ENCODE measurements at places on chromosomes 3 and 15.

DNA sequence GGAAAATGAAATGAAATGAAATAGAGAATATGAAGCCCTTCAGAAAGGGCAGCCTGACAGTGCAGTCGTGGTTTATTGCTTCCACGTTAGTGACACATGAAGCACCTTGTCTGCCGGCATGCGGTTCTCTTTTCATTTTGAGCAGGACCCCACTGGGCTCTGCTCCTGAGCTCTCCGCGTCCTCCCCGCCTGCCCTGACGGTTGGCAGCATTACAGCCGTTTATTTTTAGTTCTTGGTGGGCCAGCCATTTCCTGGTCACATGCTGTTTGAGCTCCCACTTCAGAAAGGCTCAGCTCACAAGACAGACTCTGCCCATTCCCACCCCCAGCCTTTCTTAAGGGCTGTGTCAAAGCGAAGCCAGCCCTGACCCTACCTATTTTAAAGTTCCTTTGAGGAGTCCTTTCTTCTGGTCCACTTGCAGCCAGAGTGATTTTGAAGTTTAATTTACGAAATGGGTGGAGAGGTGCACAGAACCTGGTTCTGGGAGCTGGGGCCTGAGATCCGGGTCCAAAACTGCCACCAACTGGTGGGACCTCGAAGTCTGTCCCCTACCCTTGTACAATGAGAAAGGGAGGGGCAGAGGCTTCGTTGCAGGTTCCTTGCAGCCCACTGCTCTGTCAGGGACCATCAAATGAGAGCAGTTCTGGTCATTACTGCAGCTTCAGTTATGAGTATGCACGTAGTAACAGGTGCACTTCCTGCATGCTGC is 60.1 kb downstream of the MGLL start:
- H3K36me3 ChIP-seq: peaks cover 15% of the 10 kb centered on the region
- no peak overlapping the region for H3K4me3 ChIP-seq
- H3K27me3 ChIP-seq: no peaks in the 10 kb centered on the region
- H3K27ac ChIP-seq: no peak overlapping the region
- no peak for DNase-seq

- H3K27ac ChIP-seq: no peak overlapping the region
- DNase-seq: no peak
- H3K36me3 ChIP-seq: peaks cover 31% of the 10 kb centered on the region
- H3K4me1 ChIP-seq: no peaks in the 10 kb centered on the region
- H3K4me3 ChIP-seq: no peak overlapping the region
Measured at GRCh38 chr3:124978627-124979026, 44.1 kb upstream of the MUC13 start.

- no peaks in the 10 kb centered on the region for H3K36me3 ChIP-seq
- DNase-seq: no peak
- no peaks in the 10 kb centered on the region for H3K27me3 ChIP-seq
Measured at GRCh38 chr3:117886147-117886546, 1148.5 kb downstream of the IGSF11 start.

- H3K36me3 ChIP-seq: no peaks in the 10 kb centered on the region
- no peaks in the 10 kb centered on the region for H3K4me1 ChIP-seq
- DNase-seq: no peak
- no peak overlapping the region for H3K4me3 ChIP-seq
- no peak overlapping the region for H3K27ac ChIP-seq
Measured at GRCh38 chr3:46082849-46083248, 55.6 kb upstream of the XCR1 start.

DNA sequence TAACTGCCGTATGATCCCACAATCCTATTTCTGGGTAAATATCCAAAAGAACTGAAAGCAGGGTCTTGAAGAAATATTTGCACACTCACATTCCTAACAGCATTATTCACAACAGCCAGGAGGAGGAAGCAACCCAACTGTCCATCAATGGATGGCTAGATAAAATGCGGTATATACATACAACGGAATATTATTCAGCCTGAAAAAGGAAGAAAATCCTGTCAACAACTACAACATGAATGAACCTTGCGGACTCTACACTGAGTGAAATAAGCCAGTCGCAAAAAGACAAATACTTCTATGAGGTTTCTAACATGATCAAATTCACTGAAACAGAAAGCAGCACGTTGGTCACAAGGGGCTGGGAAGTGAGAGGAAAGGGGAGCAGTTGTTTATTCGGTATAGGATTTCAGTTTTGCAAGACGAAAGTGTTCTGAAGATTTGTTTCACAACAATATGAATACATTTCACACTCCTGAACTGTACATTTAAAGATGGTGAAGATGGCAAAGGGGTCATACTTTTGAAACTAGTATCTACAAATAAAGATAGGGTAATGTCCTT is 6.2 kb downstream of the DLG1 start:
- H3K4me3 ChIP-seq: no peak overlapping the region
- H3K27ac ChIP-seq: no peak overlapping the region
- peaks cover 60% of the 10 kb centered on the region for H3K36me3 ChIP-seq
- no peaks in the 10 kb centered on the region for H3K27me3 ChIP-seq
- no peak for DNase-seq

DNA sequence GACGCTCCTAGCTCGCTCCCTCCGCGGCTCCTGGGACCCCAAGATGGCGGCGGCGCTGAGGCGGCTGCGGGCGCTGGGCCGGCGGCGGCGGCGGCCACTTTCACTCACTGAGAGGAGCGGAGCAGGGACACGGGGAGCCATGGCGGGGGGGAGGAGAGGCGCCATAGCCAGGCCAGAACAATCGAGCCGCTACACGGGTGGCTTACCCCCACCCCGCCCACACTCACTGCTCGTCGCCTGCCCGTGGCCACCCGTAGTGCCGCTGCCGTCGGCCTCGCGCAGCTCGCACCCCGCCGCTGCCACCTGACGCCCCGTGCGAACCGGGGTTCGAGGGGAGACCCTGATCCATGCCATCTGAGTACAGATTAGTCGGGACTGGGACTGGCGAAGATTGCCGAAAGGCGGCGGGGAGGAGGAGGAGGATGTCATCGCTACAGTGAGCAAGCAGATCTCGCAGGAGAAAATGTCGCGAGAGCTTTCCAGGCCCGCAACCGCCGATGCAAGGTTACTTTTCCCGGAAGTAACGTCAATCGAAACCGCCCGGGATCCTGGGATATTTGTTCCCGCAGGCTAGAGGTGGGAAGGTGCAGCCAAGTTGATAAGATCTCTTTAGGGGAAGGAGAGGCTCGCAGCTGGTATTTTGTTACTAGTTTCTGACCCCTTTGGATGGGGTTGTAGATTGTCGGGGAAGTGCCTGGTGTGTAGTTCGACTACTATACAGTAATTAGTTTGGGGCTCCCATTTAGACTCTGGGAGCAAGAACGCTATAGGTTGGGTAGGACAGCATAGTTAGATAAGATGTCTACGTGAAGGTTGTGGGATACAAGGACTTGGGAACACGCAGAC is at the start of gene INO80:
Gene INO80 (minus strand): TSS at position 165 of the 846 bp plus-strand sequence. CDS start 19,970 bp downstream, outside the sequence.
- H3K27ac ChIP-seq: peak within 1 kb of the TSS; percentile 91
- H3K4me1 ChIP-seq: peaks cover 6% of the 10 kb centered on the region
- peaks cover 5% of the 10 kb centered on the region for H3K36me3 ChIP-seq
- H3K4me3 ChIP-seq: peak within 1 kb of the TSS; percentile 100

GRCh38 chr3:46908294-46908985 is 30.9 kb downstream of the PTH1R start:
- H3K27me3 ChIP-seq: peaks cover 18% of the 10 kb centered on the region
- H3K4me3 ChIP-seq: peak overlapping the region; percentile 52
- no peak for DNase-seq
- H3K36me3 ChIP-seq: no peaks in the 10 kb centered on the region
- H3K27ac ChIP-seq: no peak overlapping the region

GRCh38 chr3:108495717-108496116 is 14.7 kb downstream of the MYH15 start:
- DNase-seq: no peak
- H3K27ac ChIP-seq: no peak overlapping the region
- no peaks in the 10 kb centered on the region for H3K27me3 ChIP-seq
- no peaks in the 10 kb centered on the region for H3K4me1 ChIP-seq

GRCh38 chr15:68292157-68292781 is 14.7 kb downstream of the FEM1B start:
- no peak overlapping the region for H3K27ac ChIP-seq
- no peaks in the 10 kb centered on the region for H3K27me3 ChIP-seq
- no peak for DNase-seq
- H3K4me3 ChIP-seq: no peak overlapping the region

DNA sequence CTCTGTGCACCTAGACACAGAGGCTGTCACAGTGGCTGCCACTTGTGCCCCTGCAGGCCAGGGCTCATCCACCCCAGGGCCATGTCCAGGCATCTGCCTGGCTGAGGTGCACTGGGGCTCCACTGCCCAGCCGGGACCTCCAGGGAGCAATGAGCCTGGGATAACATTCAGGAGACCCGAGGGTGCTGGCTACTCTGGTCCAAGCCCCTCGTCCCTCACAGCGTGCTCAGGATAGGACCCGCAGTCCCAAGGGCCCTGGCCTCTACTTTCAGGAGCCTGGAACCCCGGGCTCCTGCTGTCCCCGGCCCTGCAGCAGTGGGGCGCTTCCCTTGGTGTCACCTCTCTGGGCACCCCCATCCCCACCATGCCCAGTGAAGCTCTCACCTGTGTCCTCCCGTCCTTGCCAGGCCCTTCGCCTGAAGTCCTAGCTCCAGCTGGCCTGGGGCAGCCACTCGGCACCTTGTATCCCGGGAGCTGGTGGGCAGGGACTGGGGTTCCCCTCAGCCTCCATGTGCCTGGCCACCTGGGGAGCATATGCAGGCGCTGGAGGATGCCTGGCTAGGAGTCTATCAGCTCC is 157.8 kb downstream of the NSMCE3 start:
- DNase-seq: no peak
- H3K36me3 ChIP-seq: peaks cover 10% of the 10 kb centered on the region
- peaks cover 25% of the 10 kb centered on the region for H3K4me1 ChIP-seq
- H3K27me3 ChIP-seq: peaks cover 4% of the 10 kb centered on the region
- H3K27ac ChIP-seq: no peak overlapping the region
- H3K4me3 ChIP-seq: no peak overlapping the region

GRCh38 chr3:47614788-47615187 is 36.1 kb upstream of the CSPG5 start:
- H3K4me1 ChIP-seq: peaks cover 2% of the 10 kb centered on the region
- no peak for DNase-seq
- H3K27me3 ChIP-seq: no peaks in the 10 kb centered on the region
- no peak overlapping the region for H3K27ac ChIP-seq
- H3K36me3 ChIP-seq: peaks cover 20% of the 10 kb centered on the region

- no peaks in the 10 kb centered on the region for H3K36me3 ChIP-seq
- no peak overlapping the region for H3K27ac ChIP-seq
- no peak for DNase-seq
- H3K4me3 ChIP-seq: no peak overlapping the region
- H3K27me3 ChIP-seq: no peaks in the 10 kb centered on the region
Measured at GRCh38 chr3:107366766-107367165, 10.5 kb upstream of the CCDC54 start.

- no peak overlapping the region for H3K4me3 ChIP-seq
- no peaks in the 10 kb centered on the region for H3K27me3 ChIP-seq
- H3K4me1 ChIP-seq: no peaks in the 10 kb centered on the region
- no peaks in the 10 kb centered on the region for H3K36me3 ChIP-seq
- H3K27ac ChIP-seq: no peak overlapping the region
Measured at GRCh38 chr3:145807990-145808389, 353.0 kb downstream of the PLOD2 start.

DNA sequence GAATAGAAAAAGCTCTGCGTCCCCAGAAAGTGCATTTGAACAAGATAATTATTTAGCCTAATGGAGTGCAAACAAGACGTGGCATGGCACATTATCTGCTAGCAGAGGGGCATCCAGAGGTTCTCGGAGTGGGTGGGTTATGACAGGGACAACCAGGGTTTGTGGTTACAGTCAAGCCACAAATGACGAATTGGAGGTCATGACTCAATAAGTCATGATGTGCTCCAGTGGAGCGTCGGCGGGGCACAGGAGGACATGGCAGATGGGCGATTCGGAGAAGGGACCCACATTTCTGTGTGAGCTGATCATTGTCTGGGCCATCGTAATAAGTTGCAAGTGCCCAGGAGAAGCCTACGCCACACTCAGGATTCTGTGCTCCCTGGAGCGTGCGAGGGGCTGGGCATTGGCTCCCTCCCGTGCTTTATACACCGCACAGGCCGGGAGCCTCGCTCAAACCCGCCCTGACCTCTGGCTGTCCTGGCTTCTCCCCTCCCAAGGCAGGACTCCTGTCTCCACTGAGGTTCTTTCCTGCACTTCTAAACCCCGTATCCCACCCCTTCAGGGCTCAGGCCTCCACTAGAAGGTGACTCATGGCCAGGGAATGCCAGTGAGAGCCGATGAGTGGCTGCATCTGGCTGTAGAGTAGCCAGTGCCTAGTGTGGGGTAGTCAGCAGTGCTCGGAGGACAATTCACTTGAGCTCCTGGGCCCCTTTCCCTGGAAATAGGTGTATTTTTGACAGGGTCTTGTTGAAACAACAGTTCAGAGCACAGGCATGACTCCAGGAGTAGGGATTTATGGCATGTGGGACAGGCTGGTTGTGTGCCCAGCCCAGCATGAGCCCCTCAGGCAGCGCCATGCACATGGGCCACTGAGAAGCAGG is 67.4 kb downstream of the GRIP2 start:
- peaks cover 51% of the 10 kb centered on the region for H3K4me1 ChIP-seq
- peak overlapping the region; percentile 92 for H3K27ac ChIP-seq
- peaks cover 72% of the 10 kb centered on the region for H3K36me3 ChIP-seq
- H3K4me3 ChIP-seq: no peak overlapping the region
- DNase-seq: peak; percentile 95

DNA sequence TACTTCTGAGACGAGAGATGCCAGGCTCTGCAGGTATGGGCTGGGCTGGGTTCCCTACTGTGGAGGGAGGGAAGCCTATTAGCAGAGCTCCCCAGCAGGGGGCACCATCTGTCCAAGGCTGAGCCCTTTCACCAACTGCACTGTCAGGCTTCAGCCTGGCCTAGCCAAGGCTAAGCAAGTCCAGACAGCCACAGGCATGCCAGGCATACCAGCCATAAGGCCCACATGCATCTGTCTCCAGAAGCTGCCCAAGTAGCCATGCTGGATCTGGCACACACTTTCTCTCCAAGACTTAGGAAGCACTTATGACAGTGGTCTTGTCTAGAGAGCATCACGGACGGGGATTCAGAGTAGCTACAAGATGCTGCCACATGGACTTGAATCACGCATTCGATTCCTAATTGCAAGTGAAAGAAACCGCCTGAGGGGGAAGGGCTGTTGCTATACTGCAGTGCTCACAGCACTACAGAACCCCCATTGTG is 28.3 kb downstream of the RUVBL1 start:
- no peak overlapping the region for H3K4me3 ChIP-seq
- no peaks in the 10 kb centered on the region for H3K27me3 ChIP-seq
- H3K4me1 ChIP-seq: peaks cover 30% of the 10 kb centered on the region
- H3K36me3 ChIP-seq: peaks cover 68% of the 10 kb centered on the region
- peak; percentile 80 for DNase-seq
- H3K27ac ChIP-seq: no peak overlapping the region

- no peak for DNase-seq
- peaks cover 2% of the 10 kb centered on the region for H3K4me1 ChIP-seq
- no peaks in the 10 kb centered on the region for H3K27me3 ChIP-seq
Measured at GRCh38 chr3:84110787-84111186, 848.0 kb upstream of the CADM2 start.

GRCh38 chr15:20348900-20349773 is 192.5 kb downstream of the GOLGA6L6 start:
- peaks cover 1% of the 10 kb centered on the region for H3K4me1 ChIP-seq
- no peaks in the 10 kb centered on the region for H3K27me3 ChIP-seq

GRCh38 chr3:142215106-142215505 is 10.3 kb downstream of the GK5 start:
- no peak overlapping the region for H3K27ac ChIP-seq
- peaks cover 37% of the 10 kb centered on the region for H3K36me3 ChIP-seq
- peak; percentile 25 for DNase-seq
- H3K4me1 ChIP-seq: no peaks in the 10 kb centered on the region
- no peak overlapping the region for H3K4me3 ChIP-seq

- H3K4me3 ChIP-seq: no peak overlapping the region
- peak overlapping the region; percentile 84 for H3K27ac ChIP-seq
- DNase-seq: peak; percentile 82
Measured at GRCh38 chr3:155664925-155665695, 79.8 kb downstream of the PLCH1 start.

GRCh38 chr15:86139828-86140227 is 60.2 kb downstream of the AGBL1 start:
- no peaks in the 10 kb centered on the region for H3K27me3 ChIP-seq
- no peaks in the 10 kb centered on the region for H3K36me3 ChIP-seq
- H3K4me3 ChIP-seq: no peak overlapping the region
- no peak overlapping the region for H3K27ac ChIP-seq
